ENCODE measurements at places on chromosomes 4 and X. TPM values are rescaled to one million over a fixed set of nuclear protein-coding genes. Genes with fewer than 3 reads are reported as not detected.

The ODAPH gene
- total RNA-seq = not detected

The STAP1 gene
- not detected for total RNA-seq

DNA sequence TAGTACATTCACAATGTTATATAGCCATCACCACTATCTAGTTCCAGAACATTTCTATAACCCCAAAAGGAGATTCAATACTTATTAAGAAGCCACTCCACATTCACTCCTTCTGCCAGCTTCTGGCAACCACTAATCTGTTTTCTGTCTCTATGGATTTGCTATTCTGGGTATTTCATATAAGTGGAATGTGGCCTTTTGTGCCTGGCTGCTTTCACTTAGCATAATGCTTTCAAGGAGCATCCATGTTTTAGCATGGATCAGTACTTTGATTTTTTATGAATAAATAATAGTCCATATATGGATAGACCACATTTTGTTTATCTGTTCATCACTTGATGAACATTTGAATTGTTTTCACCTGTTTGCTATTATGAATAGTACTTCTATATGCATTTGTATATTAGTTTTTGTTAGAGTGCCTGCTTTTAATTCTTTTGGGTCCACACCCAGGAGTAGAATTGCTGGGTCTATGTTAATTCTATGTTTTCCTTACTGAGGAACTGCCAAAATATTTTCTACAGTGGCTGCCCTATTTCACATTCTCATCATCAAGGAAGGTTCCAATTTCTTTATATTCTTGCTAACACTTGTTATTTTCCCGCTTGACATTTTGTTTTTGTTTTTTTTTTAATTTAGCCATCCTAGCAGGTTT lies 16.6 kb upstream of the SMIM9 start:
- no peak for DNase-seq
- H3K27me3 ChIP-seq = no peaks in the 10 kb centered on the region
- H3K27ac ChIP-seq = no peak overlapping the region
- no peaks in the 10 kb centered on the region for H3K4me1 ChIP-seq

GRCh38 chrX:72365126-72365525 lies 59.4 kb upstream of the CITED1 start:
- H3K4me3 ChIP-seq = no peak overlapping the region
- no peaks in the 10 kb centered on the region for H3K4me1 ChIP-seq
- no peaks in the 10 kb centered on the region for H3K27me3 ChIP-seq
- no peaks in the 10 kb centered on the region for H3K36me3 ChIP-seq
- H3K27ac ChIP-seq = no peak overlapping the region

- no peak for DNase-seq
- H3K4me1 ChIP-seq = peaks cover 36% of the 10 kb centered on the region
- no peaks in the 10 kb centered on the region for H3K36me3 ChIP-seq
- no peaks in the 10 kb centered on the region for H3K27me3 ChIP-seq
Measured at GRCh38 chr4:6443035-6444023, 29.1 kb downstream of the PPP2R2C start.

DNA sequence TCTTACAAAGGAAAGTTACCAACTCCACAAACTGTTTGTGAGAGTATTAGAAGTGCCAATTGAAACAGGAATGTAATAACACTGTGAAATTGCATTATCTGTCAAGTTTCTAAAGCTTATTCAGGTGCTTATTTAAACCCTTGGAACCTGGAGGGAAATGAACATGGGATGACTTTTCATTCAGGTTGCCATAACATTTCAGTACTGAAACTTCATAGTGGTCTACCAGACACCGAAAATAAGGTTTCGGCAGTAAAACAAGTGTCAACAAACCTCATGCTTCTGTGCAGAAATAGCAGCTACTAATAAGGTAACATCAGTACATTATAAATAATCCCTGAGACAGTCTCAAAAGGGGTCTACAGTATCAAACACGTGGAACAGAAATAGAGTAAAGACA lies 890.7 kb upstream of the INTU start:
- no peaks in the 10 kb centered on the region for H3K36me3 ChIP-seq
- no peaks in the 10 kb centered on the region for H3K27me3 ChIP-seq
- no peak overlapping the region for H3K27ac ChIP-seq
- H3K4me1 ChIP-seq = no peaks in the 10 kb centered on the region
- H3K4me3 ChIP-seq = no peak overlapping the region
